ENCODE measurements at places on chromosomes 7 and 10.

DNA sequence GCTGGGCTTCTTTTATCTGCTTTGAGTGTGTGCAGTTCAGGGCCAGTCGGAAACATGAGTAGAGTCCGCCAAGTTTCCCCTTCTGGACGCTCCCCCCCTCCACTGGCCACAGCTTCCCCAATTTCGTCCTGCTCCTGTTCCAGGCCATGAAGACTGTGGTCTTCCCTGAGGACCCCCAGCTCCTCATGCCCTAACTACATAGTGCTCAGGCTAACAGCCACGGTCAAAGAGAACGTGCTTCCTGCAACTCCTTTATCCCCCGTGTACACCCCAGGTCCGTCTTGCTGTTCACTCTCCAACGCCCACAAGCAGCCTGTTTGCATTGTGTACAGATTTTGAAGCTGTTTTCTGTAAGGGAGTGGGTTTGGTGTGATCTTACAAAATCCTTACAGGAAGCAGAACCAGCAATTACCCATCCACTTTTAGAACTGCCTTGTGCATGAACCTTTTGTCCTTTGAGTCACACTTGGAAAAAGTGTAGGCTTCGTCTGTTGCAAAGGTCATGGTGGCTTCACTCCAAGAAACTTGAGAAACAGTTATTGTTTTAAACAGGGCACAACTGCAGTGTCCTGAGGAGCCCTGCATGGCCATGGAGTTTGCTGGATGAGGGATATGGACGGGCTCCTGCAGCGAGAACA, 77.0 kb upstream of the FAM20C start:
- DNase-seq: peak; percentile 62

GRCh38 chr10:89580243-89580642, 44.8 kb upstream of the SLC16A12 start:
- no peak for DNase-seq

- no peak for DNase-seq
Measured at GRCh38 chr10:44990302-44990655, 10.4 kb upstream of the ZNF22 start.

DNA sequence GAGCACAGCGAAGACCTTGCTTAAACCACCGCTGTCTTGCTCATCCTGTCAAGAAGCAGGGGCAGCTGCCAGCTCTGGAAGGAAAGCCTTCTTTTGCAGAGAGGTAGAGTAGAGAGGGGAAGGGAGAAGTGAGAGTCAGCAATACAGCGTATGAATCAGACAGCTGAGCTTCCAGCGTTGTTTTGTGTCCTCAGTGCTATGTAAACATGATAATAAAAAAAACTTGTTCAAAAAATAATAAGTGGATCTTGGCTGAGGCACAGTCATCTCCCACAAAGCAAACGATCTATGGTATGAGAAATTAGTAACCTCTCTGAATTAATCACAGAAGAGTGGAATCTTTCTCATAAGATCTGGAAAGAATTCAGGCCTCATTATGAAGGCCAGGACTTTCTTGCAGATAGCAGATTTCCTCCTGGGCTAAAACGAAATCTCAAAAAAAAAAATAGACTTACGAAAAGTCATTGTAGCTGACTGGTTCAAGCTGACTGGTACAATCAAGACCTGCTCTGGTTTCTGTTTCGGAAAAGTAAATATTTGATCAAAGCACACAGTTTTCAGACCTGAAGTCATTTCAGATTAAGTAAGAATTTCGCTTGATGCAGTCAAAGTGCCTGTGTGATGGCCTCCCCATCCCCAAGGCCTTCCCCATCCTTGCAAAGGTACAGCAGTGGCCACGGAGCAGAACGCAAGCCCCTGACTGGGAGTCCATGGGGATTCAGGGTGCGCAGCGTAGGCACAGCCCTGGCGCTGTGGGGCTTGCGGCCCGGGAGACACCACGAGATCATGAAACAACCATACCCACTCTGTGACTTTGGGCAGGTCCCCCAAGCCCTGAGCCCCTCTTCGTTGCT, 29.4 kb downstream of the CHST15 start:
- no peak for DNase-seq

DNA sequence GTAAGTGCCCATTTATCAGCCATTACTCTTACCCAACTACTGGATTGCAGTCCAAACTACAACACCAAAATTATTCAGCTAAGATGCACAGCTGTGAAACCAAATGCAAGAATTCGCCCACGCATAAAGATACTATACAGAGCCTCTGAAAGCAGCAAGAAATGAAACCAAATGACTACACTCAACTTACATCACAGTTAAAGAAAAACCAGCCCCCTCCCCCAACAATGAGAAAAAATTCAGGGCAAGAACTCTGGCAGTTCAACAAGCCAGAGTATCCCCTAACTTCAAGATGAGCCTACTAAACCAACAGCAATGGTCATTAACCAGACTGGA, 209.1 kb upstream of the VWC2 start:
- no peak for DNase-seq

- no peak for DNase-seq
Measured at GRCh38 chr10:2476218-2476811, 591.0 kb upstream of the PFKP start.

DNA sequence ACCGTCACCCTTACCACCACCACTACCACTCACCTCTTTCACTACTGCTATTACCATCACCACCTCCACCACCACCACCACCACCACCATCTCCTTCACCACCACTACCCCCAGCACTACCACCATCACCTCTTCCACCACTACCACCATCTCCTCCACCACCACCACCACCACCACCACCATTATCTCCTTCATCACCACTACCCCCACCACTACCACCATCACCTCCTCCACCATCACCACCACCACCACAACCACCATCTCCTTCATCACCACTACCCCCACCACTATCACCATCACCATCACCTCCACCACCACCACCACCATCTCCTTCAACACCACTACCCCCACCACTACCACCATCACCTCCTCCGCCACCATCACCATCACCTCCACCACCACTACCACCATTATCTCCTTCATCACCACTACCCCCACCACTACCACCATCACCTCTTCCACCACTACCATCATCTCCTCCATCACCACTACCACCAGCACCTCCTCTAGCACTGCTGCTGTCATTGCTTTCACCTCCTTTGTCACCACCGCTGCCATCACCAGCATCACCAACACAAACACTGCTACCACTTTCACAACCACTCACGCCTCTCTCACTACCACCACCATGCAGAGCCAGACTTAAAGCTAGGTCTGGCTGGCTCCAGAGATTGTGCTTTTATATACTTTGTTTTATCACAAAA, 109.3 kb downstream of the ICA1 start:
- no peak for DNase-seq

- DNase-seq: no peak
Measured at GRCh38 chr10:103658049-103658577, 164.6 kb downstream of the NEURL1 start.

GRCh38 chr10:83218205-83218604, 921.1 kb upstream of the GHITM start:
- no peak for DNase-seq

Measured in HCEC 1CT (cell line).